Aorta (tissue), 5 donors: ENCODE measurements at places on chromosomes 4 and X. TPM values are rescaled to one million over a fixed set of nuclear protein-coding genes. Genes with fewer than 3 reads are reported as not detected.

- no peak overlapping the region for H3K27ac ChIP-seq
- H3K4me1 ChIP-seq: no peaks in the 10 kb centered on the region
- no peak for DNase-seq
- H3K4me3 ChIP-seq: no peak overlapping the region
These were observed 18.6 kb downstream of the PI4K2B start for GRCh38 chr4:25252230-25253070.

GRCh38 chrX:9873952-9874351 is 87.7 kb downstream of the SHROOM2 start:
- no peaks in the 10 kb centered on the region for H3K4me1 ChIP-seq
- H3K36me3 ChIP-seq: no peaks in the 10 kb centered on the region
- H3K27ac ChIP-seq: no peak overlapping the region
- no peaks in the 10 kb centered on the region for H3K27me3 ChIP-seq
- DNase-seq: no peak

The SORBS2 gene
- 289 TPM for total RNA-seq

The GPR119 gene
- not detected for total RNA-seq

GRCh38 chr4:40992472-40993295 is 221.7 kb downstream of the APBB2 start:
- H3K4me1 ChIP-seq: peaks cover 3% of the 10 kb centered on the region
- H3K4me3 ChIP-seq: no peak overlapping the region
- no peak overlapping the region for H3K27ac ChIP-seq
- no peaks in the 10 kb centered on the region for H3K27me3 ChIP-seq
- H3K36me3 ChIP-seq: no peaks in the 10 kb centered on the region

DNA sequence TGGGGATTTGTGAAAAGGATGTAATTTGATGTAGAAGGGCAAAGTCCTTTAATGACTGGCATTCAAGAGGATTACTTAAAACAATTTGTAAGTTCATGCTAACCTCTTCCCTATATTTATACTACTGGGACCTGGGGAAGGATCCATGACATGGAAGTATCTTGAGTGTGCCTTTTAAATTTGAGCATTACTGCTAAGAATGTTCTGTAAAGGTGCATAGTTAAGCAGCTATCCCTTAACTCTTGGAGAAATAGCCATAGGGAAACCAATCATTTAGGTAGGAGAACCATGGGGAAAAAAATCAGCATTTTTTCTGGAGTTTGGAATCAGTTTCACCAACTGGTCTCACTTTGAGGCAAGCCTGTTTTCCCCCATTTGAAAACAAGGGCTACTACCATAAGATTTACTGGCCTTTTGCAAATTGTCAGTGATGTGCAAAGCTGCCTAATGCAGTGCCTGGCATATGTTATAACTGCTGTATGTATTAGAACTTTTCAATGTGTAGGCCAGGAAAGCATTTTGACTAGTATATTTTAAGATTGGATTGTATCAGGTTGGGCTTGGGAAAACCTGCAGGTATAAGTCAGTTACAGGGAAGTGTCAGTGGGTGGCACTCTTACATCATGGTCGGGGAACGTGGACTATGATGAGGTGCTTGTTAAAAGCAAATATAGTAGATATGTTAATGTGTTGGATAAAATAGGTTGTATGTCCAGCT is 72.1 kb downstream of the PRSS12 start:
- H3K27ac ChIP-seq: no peak overlapping the region
- H3K36me3 ChIP-seq: no peaks in the 10 kb centered on the region
- no peaks in the 10 kb centered on the region for H3K4me1 ChIP-seq

The USP51 gene
- 1.4 TPM for total RNA-seq

GRCh38 chrX:23953908-23954269 is 46.1 kb downstream of the CXorf58 start:
- H3K36me3 ChIP-seq: no peaks in the 10 kb centered on the region
- no peak overlapping the region for H3K4me3 ChIP-seq
- no peaks in the 10 kb centered on the region for H3K27me3 ChIP-seq
- peaks cover 3% of the 10 kb centered on the region for H3K4me1 ChIP-seq

DNA sequence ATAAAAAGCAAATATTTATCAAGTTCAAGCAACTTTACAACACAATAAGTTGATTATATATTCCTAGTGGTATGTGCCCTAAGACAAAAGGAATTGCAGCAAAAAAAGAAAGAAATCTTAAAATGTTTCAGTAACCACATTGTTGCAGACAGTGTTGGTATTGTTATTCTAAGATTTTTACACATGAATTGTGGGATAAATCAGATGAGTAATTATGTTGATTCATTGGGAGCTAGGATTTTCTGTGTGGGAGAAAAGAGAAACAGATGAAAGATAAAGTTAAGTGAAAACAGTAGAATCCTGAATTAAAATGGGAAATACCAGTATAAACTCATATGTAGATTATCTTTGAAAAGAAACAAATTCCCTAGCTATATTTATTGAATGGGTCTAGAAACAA is 362.4 kb downstream of the PPP3CA start:
- H3K27ac ChIP-seq: no peak overlapping the region
- H3K27me3 ChIP-seq: no peaks in the 10 kb centered on the region
- no peaks in the 10 kb centered on the region for H3K36me3 ChIP-seq
- no peak overlapping the region for H3K4me3 ChIP-seq
- no peaks in the 10 kb centered on the region for H3K4me1 ChIP-seq

- H3K27ac ChIP-seq: no peak overlapping the region
- no peaks in the 10 kb centered on the region for H3K27me3 ChIP-seq
- no peaks in the 10 kb centered on the region for H3K36me3 ChIP-seq
- no peak for DNase-seq
These were observed 41.1 kb upstream of the AFF2 start for GRCh38 chrX:148459343-148459742.

DNA sequence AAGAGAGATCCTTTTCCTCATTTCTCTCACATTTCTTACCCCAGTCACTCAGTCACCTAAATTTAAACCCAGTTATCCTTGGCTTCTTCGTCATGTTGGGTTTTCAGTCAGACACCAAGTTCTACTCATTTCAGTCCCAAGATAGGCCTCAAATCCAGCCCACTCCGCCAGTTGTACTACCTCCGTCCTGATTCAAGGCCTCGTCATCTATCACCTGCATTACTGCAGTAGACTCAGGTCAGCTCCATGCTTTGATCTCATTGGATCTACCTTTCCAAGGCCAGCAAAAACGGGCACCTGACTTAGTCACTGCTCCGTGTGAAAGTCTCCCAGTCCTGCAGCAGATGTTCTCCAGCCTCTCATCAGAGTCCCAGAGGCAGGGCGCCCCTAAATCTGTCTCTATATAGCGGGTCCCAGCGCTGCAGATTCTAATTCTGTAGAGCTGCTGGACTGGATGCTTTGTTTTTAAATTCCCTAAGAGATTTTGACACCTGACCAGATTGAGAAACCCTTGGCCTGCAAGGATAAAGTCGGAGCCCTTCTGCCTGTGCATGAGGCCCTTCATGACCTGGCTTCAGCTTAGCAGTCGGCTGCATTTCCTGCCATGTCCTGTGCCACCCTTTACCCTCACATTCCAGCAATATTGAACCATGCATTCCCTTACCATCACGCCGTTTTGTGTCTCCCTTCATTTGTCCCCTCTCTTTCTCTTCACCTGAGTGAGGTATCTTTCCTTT is 53.7 kb downstream of the ZFX start:
- H3K27me3 ChIP-seq: no peaks in the 10 kb centered on the region
- H3K4me1 ChIP-seq: peaks cover 8% of the 10 kb centered on the region
- no peaks in the 10 kb centered on the region for H3K36me3 ChIP-seq
- no peak overlapping the region for H3K4me3 ChIP-seq
- H3K27ac ChIP-seq: no peak overlapping the region

GRCh38 chr4:26321373-26322221 is 783 bp downstream of the RBPJ start:
- peak; percentile 57 for DNase-seq
- H3K27ac ChIP-seq: peak overlapping the region; percentile 51
- no peaks in the 10 kb centered on the region for H3K4me1 ChIP-seq

The SLC49A3 gene
- 20.0 TPM for total RNA-seq

The XAGE3 gene
- not detected for total RNA-seq

The COL25A1 gene
- total RNA-seq: 8.1 TPM

The OPRPN gene
- total RNA-seq: not detected

- no peak overlapping the region for H3K27ac ChIP-seq
- H3K4me3 ChIP-seq: no peak overlapping the region
- no peaks in the 10 kb centered on the region for H3K27me3 ChIP-seq
These were observed 740.1 kb upstream of the PITX2 start for GRCh38 chr4:111362941-111363361.

DNA sequence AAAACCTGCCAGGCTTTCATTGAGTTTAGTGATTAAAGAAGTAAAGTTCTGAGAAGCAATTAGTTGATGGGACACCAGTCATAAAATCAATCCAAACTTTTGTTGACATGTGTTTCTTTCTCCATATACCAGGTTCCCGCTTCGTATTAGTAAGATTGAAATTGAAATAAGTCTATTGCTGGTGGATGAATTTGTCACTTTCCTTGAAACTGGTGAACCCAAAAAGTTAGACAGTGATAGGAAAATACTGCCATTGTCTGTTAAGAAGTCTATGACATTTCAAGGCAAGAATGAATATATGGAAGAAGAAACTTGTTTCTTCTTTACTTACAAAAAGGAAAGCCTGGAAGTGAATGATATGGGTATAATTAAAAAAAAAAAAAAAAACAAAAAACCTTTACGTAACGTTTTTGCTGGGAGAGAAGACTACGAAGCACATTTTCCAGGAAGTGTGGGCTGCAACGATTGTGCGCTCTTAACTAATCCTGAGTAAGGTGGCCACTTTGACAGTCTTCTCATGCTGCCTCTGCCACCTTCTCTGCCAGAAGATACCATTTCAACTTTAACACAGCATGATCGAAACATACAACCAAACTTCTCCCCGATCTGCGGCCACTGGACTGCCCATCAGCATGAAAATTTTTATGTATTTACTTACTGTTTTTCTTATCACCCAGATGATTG is at the start of gene CD40LG:
Gene CD40LG (plus strand): TSS at position 482 of the 684 bp plus-strand sequence. CDS start 91 bp downstream, at position 573.
- H3K27me3 ChIP-seq: no peaks in the 10 kb centered on the region
- H3K4me3 ChIP-seq: no peak within 1 kb of the TSS
- no peaks in the 10 kb centered on the region for H3K36me3 ChIP-seq
- DNase-seq: no peak

DNA sequence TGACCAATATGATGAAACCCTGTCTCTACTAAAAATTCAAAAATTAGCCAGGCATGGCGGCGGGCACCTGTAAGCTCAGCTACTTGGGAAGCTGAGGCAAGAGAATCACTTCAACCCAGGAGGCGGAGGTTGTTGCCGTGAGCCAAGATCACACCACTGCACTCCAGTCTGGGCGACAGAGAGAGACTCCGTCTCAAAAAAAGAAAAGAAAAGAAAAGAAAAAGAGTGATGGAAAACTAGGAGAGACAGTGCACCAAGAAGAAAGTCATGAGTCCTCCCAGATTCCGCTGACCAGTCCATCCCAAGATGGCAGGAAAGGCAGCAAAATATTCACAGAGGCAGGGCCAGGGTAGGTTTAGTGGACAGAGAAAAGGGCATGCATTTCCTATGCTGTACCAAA is 226.9 kb downstream of the ASMT start:
- H3K4me3 ChIP-seq: no peak overlapping the region
- no peaks in the 10 kb centered on the region for H3K27me3 ChIP-seq
- DNase-seq: no peak
- no peak overlapping the region for H3K27ac ChIP-seq

GRCh38 chrX:125405339-125405738 is 85.7 kb downstream of the TEX13C start:
- no peak overlapping the region for H3K27ac ChIP-seq
- no peak overlapping the region for H3K4me3 ChIP-seq

The HSD17B13 gene
- total RNA-seq: 1.1 TPM

DNA sequence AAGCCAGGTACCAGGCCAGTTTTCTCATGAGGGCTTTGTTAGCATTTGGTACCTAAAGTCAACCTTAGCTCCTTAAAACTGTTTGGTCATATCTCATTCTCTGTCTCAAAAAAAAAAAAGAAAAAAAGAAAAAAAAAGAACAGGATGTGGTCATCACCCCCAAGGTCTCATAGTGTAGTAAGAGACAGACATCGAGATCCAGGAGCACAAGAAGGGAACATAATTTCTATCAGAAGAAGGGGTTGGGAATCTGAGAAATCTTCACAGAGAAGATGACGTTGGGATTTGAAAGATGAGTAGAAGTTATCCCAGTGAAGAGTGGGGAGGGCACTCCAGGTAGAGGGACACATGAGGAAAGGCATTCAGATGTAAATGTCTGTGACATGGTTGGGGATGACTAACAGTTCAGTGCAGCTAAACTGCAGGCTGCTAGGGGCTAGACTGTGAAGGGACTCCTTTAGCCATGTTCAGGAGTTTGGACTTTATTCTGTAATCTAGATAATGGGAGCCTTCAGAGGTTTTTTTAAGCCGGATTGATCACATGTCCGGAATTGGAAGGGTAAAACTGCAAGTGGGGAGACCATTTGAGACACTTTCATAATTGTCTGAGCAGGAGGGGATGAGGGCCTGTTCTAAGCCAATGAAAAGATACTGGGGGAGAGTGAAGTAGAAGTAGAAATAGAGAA is 26.9 kb upstream of the GJB1 start:
- H3K27me3 ChIP-seq: no peaks in the 10 kb centered on the region
- H3K27ac ChIP-seq: no peak overlapping the region
- H3K4me3 ChIP-seq: no peak overlapping the region
- H3K4me1 ChIP-seq: no peaks in the 10 kb centered on the region
